Testis (tissue), 5 donors: ENCODE measurements at places on chromosomes 6 and 20.

- DNase-seq: peak; percentile 89
Observed at GRCh38 chr6:36724514-36725390, 27.1 kb downstream of the RAB44 start.

GRCh38 chr20:51720854-51721253, 47.3 kb downstream of the ATP9A start:
- DNase-seq: no peak

DNA sequence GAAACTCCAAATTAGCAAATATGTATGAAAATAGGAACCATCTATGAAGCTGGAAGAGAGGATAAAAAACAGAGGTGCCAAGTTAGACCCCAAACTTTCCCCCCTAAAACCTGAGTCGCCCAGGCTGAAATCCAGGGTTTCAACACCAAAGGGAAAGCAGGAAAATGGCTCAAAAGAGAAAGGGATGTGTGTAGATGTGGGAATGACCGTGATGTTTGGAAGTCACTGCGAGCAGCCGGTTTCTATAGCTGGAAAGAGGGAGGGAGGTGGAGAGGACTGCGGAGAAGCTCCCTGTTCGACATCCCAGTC, 4.5 kb downstream of the RING1 start:
- no peak for DNase-seq

DNA sequence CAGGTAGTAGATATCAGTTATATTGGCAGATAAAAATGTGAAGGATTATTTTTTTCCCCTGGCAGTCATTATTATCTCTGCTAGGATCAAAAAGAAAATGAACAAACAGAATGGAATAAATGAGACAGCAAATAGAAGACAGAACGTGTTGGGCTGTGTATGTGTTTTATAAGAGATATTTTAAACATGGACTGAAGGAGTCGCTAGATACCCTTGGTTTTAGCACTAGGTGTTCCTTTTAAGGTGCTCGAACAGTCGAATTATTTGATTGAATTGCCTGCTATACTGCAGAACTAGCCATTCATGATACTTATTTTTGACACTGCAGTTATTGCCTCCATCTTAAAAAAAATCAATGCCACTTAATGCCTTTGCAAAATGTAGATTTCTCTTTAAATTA, 3.7 kb downstream of the GRIK2 start:
- no peak for DNase-seq

GRCh38 chr6:123616942-123617341, 19.8 kb downstream of the TRDN start:
- DNase-seq: no peak

GRCh38 chr6:170317076-170317475, 10.5 kb downstream of the FAM120B start:
- no peak for DNase-seq

DNA sequence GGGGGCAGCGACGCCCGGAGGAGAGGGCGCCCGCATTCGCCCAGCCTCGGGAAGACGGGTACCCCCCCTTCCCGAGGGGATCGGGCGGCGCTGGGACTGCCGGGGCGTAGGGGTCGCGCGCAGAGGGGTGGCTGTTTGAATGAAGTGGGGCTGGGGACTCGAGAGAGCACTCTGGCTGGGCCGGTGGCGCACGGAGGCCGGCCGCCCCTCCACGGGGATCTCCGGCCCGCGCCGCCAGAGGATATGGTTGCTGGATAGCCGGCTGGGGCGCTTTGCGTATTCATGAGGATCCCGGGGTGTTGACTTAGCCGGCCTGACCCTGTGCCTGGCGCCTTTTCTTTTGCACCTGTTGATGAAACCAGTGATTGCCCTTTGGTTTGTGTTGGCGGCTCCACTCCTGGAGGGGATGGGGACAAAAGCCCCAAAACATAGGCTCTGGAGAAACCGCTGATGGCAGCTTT, 469 bp downstream of the SYNJ2 start:
- DNase-seq: peak; percentile 43

DNA sequence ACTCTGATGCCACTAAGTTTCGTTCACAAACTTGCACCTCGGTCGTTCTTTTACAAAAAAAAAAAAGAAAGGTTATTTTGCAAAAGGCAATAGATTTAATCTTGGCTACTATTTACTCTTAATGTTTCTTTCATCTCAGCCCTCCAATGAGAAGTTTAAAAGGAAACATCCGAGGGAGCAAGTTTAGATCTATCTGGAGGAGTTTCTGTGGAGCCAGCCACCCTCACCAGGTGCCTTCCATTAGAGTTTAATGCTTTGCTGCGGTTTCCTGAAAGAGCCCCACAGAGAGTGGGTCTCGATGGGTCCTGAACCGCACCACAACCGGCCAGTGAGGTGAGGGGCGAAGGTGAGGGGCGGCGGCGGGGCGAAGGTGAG, 632 bp downstream of the PRKN start:
- DNase-seq: peak; percentile 25

- no peak for DNase-seq
Observed at GRCh38 chr20:18794428-18794787, 19.2 kb upstream of the SCP2D1 start.

- DNase-seq: no peak
Observed at GRCh38 chr6:31692353-31692752, 10.8 kb downstream of the ABHD16A start.

- no peak for DNase-seq
Observed at GRCh38 chr6:6700407-6701270, 112.1 kb downstream of the LY86 start.

GRCh38 chr20:58553841-58554240, 38.6 kb upstream of the APCDD1L start:
- no peak for DNase-seq

- DNase-seq: no peak
Observed at GRCh38 chr20:53163486-53163885, 191.3 kb downstream of the TSHZ2 start.

GRCh38 chr6:149840345-149841075, 23.6 kb downstream of the LRP11 start:
- DNase-seq: peak; percentile 70

GRCh38 chr20:44057698-44058675, 129.0 kb downstream of the JPH2 start:
- no peak for DNase-seq

- DNase-seq: no peak
Observed at GRCh38 chr6:163182696-163183095, 231.8 kb upstream of the QKI start.

- DNase-seq: no peak
Observed at GRCh38 chr6:143605906-143606521, 71.8 kb upstream of the PHACTR2 start.

- DNase-seq: no peak
Observed at GRCh38 chr20:14219801-14220461, 117.5 kb downstream of the FLRT3 start.

- DNase-seq: peak; percentile 62
Observed at GRCh38 chr20:38242848-38243708, 17.5 kb downstream of the KIAA1755 start.

DNA sequence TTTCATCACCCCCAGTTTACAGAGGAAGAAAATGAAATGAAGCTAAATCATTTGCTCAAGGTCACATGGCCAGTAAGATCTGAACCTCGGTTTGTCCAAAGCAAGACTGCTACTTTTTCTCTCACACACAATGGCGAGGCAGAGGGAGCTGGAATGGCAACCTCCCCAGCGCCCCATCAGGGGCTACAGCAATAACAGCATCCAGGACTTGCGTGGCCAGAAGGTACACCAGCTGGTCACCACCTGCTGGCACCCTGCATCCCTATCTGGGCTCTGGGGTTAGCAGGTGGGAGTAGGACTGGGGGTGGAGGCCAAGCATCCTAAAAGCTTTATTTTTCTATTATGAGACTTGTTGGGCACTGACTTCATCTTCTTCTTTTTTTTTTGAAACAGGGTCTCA, 41.3 kb downstream of the TTI1 start:
- no peak for DNase-seq

- DNase-seq: no peak
Observed at GRCh38 chr20:20161611-20162010, 109.3 kb downstream of the CFAP61 start.

DNA sequence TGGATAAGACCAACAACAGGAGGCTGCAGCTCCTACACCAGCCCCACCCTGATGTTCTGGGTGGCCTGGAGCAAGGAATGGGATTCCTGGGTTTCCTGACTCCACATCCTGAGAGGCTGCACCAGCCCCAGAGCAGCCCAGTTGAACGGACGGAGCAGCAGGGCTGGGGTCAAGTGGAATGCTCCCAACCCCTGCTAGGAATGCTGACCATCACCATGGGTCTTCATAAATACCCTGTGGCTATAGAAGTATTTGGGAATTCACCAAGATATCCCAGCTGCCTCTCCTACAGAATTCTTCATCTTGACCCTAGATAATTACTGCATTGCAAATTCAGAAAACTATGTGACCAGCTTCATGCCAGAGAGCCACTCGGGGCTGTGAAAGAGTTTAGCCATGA, 180.3 kb downstream of the THBS2 start:
- no peak for DNase-seq

DNA sequence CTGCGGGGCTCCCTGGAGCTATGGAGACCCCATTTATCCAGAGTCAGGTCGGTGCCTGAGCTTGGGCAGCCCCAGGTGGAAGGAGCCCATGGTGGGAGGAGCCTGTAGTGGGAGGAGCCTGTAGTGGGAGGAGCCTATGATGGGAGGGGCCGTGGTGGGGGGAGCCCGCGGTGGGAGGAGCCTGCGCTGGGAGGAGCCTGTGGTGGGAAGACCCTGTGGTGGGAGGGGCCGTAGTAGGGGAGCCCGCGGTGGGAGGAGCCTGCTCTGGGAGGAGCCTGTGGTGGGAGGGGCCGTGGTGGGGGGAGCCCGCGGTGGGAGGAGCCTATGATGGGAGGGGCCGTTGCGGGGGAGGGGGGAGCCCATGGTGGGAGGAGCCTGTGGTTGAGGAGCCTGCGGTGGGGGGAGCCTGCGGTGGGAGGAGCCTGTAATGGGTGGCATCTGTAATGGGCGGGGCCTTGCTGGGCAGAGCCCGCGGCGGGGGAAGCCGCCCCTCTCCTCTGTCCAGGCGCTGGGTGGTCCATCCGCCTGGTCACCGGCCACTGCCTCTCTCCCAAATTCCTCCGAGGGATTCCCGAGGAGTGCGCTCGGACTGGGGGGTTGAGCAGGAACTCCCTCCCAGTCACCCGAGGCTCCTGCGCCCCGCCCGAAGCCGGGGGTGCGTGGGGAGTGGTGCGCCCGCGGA, 567 bp upstream of the FNDC11 start:
- peak; percentile 84 for DNase-seq

- peak; percentile 68 for DNase-seq
Observed at GRCh38 chr6:93423542-93423941, 4.2 kb upstream of the EPHA7 start.

- DNase-seq: no peak
Observed at GRCh38 chr6:148943451-148943850, 196.6 kb downstream of the UST start.

- DNase-seq: no peak
Observed at GRCh38 chr6:49462599-49462926, 490 bp downstream of the MMUT start.

DNA sequence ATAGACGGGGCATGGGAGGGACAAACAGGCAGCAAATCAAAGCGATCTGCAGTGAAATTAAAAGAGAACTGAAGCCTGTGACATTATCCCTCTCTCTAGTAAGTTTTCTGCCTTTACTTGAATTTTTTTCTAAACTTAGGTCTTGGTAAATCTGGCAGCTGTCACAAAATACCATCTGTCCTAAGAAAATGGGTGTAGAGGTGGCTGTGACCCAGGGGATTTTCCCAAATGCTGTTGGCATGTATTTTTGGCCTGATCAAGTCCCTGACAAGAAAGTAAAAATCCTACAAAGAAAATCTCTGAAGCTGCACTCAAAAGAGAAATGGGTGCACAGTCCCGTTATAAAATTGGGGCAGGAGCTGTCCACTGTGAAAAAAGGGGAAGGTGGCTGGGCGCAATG, 30.2 kb upstream of the F13A1 start:
- DNase-seq: no peak

DNA sequence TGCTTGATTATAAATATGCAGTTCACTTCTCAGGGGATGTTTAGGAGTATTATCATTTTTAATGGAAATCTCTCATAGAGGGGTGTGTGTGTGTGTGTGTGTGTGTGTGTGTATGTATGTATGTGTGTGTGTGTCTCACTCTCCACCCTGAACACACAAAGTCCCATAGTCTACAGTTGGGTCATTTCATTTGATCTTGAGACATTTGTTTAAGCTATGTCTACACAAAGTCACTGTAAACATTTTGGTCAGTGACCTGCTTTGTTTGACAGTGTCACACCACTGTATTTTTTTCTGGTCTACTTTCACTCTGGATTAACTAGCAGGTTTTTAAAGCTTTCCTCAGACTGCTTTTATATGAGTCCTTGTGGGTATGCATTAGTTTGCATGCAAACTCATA, 215.2 kb downstream of the GRIK2 start:
- no peak for DNase-seq

DNA sequence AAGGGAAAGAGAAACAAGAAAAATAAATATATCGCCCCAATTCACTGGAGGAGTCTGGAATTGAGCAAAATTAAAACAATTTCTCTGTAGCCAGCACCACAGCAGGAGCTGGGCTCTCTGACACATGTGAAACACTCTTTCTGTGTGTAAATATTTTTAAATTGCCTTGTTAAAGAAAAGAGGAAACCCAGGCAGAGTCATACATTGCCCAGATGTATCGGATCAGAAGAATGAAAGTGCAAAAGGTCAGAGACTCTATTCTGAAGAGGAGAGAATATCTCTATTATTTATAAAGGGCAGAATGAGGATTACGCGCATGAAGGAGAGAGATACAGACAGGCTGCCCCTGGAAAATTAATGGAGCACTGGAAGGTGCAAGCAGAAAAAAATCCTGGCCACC, 127.0 kb upstream of the MAN1A1 start:
- no peak for DNase-seq

DNA sequence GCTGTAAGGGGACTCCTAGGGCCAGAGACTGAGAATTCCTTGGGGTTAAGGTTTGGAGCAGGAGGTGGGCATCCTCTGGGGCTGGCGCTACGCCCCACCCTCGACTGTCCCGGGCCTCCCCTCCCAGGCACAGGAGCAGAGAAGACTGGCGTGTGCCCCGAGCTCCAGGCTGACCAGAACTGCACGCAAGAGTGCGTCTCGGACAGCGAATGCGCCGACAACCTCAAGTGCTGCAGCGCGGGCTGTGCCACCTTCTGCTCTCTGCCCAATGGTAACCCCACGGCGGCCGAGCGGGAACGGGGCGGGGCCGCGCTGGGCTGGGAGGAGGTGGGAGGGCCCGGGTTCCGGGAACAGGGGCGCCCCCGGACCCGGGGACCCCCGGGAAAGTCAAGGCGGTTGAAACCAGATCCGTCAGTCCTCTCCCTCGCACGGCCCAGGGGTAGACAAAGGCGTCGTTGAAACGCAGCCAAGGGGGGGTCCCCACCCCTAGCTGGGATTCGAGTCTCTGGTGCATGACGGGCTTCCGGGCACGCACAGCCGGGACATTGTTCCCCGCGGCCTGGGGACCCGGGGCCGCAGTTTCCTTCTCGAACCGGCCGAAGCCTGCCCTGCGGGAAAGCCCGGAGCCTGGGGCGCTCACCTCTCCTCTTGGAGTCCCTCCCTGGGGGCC, 844 bp downstream of the WFDC2 start:
- peak; percentile 62 for DNase-seq

DNA sequence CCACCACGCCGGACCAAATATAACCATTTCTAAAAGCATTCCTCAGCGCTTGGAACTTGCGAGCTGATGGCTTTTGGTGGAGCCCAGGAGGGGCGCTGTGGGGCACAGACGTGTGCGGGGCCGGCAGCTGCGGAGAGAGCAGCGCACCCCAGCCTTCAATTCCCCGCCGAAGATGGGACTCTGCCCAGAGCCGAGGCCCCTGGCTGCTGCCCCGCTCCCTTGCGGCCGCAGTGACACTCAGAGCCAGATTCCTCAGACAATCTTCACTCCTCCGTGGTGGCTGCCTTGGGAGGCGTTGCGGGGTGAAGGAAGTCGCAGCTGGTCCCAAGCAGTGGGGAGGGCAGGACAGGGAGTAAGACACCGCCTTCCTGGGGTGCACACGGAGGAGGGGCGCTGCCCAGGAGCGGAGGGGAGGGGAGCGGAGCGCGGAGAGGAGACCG, 87.7 kb downstream of the TMEM242 start:
- peak; percentile 54 for DNase-seq
